ENCODE measurements at places on chromosomes 13 and 19. TPM values are rescaled to one million over a fixed set of nuclear protein-coding genes. Genes with fewer than 3 reads are reported as not detected.

DNA sequence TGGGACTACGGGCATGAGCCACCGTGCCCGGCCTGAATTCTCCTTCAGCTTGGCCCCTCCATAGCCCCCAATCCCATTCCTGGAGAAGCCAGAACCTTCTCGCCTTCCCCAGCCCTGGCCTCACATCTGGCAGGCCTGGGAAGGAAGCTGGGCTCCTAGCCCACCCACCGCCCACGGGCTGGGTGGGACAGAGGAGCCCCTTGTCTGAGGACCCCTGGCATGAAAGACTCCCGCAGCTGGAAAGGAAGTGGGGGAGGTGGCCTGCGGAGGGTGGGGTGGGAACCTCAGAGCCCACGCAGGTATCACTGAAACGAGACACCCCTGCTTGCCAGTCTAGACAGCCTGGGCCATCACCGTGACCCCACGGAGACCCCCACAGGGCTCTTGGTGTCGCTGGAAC is 7.7 kb upstream of the NANOS3 start:
- no peak for DNase-seq

GRCh38 chr13:67229481-67230403 is at the start of gene PCDH9:
TSS of gene PCDH9 (minus strand) at chr13:67230336. CDS start at chr13:67228440, 1,896 bp downstream.
- DNase-seq = no peak

GRCh38 chr19:11422163-11423065 is 3.3 kb upstream of the RGL3 start:
- DNase-seq = peak; percentile 64

GRCh38 chr19:4495471-4495870 is 22.8 kb downstream of the PLIN4 start:
- DNase-seq = peak; percentile 10

DNA sequence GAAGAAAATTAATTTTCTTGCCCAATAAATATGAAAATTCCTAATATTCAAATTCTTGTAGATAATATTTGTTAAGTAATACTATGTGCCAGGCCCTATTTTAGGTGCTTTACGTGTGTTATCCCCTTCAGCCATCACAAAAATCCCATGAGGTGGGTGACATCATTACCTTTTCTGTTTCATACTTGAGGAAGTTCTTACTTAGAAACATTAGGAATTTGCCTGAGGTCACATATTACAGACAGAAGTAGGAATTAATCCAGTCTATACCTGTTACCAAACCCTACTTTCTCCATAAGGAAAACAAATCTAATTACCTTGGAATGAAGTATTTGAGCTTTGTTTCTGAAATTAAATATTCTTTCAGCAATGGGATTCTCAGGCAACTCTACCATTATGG is 336.1 kb downstream of the GPC6 start:
- DNase-seq = no peak

DNA sequence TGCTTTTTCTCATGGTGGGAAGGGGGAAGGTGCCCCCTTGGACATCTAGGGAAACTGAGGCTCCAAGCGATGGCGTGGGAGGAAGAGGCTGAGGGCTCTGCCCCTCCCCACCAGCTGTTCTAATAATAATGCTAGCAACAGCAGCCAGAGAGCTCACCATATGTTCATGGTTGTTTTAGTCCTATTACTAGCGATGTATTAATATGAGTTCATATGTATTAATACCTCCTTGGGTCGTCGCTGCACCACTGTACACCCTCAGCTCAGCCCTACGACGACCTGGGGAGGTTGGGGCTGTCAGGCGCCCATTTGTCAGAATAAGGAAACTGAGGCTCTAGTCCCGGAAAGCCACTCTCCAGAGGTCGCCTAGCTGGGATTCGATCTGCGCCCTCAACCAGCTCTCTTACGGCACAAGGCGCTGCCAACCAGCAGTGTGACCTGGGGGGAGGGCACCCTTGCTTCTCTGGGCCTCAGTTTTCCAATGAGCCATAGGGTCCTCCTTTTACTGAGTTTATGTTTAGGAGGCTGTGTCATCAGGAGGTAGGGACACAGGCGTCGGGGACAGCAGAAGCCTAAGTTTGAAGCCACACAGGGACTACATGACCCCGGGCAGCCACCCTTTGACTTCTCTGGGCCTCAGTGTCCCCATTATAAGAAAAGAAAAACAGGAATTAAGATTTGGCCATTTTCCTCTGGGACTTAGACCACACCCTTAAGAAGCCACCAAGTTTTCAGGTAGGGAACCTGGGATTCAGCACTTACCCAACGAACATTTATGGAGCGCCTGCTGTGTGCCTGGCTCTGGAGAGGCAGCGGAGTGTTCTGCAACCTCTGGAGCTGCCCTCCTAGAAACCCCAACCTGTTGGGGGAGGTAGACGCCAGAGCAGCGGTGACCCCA is 664 bp downstream of the MAST3 start:
- DNase-seq = no peak

DNA sequence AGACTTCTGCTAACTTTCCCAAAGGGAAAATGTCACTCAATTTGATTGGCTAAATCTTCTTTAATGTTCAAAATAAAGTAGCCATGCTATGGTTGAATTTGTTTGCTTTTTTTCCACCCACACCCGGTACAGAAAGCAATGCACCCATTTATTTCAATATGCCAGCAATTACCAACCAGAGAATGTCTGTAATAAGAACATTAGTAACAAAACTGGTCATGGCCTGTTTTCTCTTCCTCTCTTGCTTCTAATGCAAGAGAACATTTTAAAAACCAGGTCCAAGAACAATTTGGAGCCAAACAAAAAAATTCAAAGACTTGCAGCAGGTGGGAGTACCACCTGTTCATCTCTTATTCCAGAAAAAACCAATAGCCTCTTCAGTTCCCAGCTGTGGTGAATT is 1108.8 kb upstream of the PCDH20 start:
- DNase-seq = no peak

DNA sequence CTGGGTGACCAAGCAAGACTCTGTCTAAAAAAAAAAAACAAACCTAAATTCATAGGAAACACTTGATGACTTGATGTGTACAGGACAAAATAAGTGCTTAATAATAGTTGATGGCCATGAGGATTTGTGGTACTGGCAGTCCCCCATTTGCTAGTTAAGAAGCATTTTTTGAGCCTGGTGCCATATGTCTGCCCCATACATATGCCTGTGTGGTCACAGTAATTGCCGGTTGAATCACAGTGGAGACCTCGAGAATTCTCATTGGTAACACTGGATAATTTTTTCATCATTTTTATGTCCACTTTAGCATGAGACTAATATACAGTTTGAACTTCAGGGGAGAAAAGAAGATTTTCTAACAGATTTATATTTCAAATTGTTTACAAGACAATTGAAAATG is 79.2 kb downstream of the LRCH1 start:
- DNase-seq = no peak

DNA sequence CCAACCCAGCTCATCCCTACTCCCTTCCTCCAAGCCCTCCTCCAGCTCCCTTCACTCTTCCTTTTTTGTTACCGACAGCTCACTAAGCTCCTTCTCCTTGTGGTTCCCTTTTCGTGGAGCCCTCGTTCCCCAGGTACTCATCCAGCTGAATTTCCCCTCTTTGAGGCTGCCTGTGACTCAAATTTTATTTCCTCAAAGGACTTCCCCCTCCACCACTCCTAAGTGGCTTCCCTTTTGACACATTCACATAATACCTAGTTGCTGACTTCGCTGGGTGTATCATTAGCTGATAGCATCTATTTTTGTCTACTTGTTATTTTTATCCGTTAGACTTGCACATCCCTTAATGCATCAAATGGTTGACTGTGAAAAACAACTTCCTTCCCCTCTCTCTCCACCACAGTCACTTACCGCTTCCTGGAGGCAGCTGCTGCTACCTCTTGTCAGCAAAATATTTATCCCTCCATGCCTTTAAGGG is 14.5 kb downstream of the FFAR2 start:
- DNase-seq = no peak

DNA sequence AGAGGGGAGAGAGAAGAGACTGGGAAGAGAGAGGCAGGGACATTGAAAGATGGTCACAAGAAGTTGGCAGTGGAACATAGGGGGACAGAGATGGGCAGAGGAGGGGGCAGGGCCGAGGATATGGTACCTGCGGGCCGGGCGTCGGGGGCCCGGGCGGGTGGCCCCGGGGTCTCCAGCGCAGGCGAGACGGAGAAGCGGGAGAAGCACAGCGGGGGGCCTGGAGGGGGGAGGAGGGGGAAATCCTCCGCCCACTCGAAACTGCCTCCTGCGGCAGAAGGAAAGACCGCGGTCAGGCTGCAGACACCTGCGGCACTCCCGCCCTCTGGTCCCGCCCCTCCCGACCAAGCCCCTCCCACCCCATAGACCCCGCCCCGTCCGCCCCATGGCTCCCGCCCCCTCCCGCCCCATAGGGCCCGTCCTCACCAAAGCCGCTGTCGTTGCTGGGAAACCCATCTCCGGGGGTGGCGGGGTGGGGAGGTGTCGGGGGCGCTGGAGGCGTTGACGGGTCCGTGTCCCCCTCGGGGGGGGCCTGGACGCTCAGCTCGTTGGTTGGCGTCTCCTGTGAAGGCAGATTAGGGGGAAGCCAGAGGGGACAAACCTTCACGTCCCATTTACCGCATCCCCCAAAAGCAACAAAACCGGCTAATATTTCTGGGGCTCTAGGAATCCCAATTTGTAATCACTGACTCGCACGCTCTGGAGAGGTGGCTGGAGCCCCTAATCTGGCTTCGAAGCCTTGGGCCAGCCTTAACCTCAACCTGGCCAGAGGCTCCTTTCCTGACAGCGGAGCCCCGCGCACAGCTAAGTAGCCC is 20.4 kb downstream of the LMTK3 start:
- DNase-seq = no peak

GRCh38 chr13:107138486-107138885 is 570.5 kb upstream of the ARGLU1 start:
- DNase-seq = peak; percentile 23

GRCh38 chr19:2810141-2811091 is 9.3 kb upstream of the ZNF554 start:
- DNase-seq = no peak

DNA sequence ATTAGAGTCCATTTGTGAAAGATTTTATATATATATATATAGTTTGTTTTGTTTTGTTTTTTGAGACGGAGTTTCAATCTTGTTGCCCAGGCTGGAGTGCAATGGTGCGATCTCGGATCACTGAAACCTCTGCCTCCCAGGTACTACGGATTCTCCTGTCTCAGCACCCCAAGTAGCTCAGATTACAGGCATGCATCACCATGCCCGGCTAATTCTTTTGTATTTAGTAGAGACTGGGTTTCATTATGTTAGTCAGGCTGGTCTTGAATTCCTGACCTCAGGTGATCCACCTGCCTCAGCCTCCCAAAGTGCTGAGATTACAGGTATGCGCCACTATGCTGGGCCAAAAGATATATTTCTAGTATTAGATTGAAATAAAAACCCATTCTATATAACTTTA is 4.0 kb upstream of the ZNF701 start:
- DNase-seq = no peak

DNA sequence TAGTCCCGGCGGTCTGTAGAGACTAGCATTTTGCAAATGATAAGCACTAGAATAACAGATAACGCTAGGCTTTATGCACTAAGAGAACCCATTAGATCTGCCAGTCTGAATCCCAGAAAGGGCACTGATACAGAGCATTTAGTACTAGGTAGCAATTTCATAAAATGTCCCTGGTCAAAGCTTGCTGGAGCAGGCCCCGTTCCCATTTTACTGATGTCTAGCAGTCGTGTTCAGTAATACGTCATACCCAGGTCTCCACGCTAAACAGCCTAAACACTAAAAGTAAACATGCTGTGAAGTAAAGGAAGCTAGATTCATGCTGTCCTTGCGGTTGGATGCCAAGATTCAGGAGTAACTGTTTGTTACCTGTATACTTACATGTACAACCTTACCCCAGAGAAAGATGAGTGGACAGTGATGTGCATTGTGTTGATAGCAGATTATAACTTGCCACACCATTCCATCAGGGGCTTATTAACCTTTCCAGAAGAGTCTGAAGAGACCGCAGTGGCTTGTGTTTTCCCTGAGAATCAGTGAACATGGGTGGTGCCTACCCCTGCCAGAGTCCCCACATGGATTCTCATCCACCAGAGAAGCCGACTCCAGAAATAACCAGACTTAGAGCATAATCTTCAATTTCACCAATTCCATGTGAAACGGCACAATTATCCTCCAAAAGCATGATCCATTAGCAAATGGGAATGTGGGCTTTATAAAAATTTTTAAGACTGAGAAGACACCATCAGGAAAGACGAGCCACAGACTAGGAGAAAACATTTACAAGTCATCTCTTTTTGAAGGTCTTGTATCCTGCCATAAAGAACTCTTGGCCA is 3.4 kb upstream of the RPS11 start:
- DNase-seq = no peak

GRCh38 chr13:40186626-40187323 is 479.7 kb downstream of the FOXO1 start:
- DNase-seq = no peak

GRCh38 chr19:2721570-2722540 is 683 bp upstream of the DIRAS1 start:
- DNase-seq = no peak

- no peak for DNase-seq
Measured at GRCh38 chr13:57739089-57739488, 107.5 kb downstream of the PCDH17 start.

- no peak for DNase-seq
Measured at GRCh38 chr13:110980921-110981320, 66.1 kb upstream of the ANKRD10 start.

DNA sequence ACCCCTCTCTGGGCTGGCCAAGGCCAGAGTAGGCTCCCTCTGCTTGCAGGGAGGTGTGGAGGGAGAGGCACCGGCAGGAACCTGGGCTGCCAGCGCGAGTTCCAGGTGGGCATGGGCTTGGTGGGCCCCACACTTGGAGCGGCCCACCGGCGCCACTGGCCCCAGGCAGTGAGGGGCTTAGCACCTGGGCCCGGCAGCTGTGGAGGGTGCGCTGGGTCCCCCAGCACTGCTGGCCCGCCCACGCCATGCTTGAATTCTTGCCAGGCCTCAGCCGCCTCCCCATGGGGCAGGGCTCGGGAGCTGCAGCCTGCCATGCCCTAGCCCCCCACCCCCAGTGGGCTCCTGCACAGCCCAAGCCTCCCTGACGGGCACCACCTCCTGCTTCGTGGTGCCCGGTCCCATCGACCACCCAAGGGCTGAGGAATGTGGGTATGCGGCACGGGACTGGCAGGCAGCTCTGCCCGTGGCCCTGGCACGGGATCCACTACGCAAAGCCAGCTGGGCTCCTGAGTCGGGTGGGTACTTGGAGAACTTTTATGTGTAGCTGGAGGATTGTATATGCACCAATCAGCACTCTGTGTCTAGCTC is 1648.0 kb downstream of the OLFM4 start:
- DNase-seq = no peak

- no peak for DNase-seq
Measured at GRCh38 chr13:42997381-42997780, 5.3 kb upstream of the EPSTI1 start.

- DNase-seq = no peak
Measured at GRCh38 chr13:110044551-110045111, 258.2 kb upstream of the IRS2 start.

Gene ZNF729
- total RNA-seq = not detected

Gene SELENOV
- total RNA-seq = 9.9 TPM

Gene KIR3DL1
- total RNA-seq = not detected

Gene PRSS57
- 0.78 TPM for total RNA-seq

Gene TNFRSF19
- 188 TPM for total RNA-seq

Gene PTPRH
- total RNA-seq = 7.4 TPM

Gene SPC24
- 3.8 TPM for total RNA-seq

Gene RAB20
- 1.7 TPM for total RNA-seq

Gene KLK11
- not detected for total RNA-seq

All from glutamatergic neuron (in vitro differentiated cells).